Cardiac septum (tissue), 1 donor: ENCODE measurements at places on chromosomes 7 and 10. TPM values are rescaled to one million over a fixed set of nuclear protein-coding genes. Genes with fewer than 3 reads are reported as not detected.

GRCh38 chr7:128920913-128921582 lies 10.5 kb upstream of the KCP start:
- peak; percentile 61 for DNase-seq

GRCh38 chr10:870564-871166 lies 60.8 kb downstream of the LARP4B start:
- DNase-seq, result no peak

GRCh38 chr10:78361031-78361430 lies 327.4 kb downstream of the RPS24 start:
- DNase-seq, result no peak

- no peak for DNase-seq
Measured at GRCh38 chr7:43467406-43467805, 115.5 kb upstream of the STK17A start.

GRCh38 chr7:112084520-112084971 lies 121.7 kb downstream of the DOCK4 start:
- DNase-seq, result no peak

GRCh38 chr10:68871105-68871711 lies 29.9 kb upstream of the DDX50 start:
- DNase-seq, result no peak

DNA sequence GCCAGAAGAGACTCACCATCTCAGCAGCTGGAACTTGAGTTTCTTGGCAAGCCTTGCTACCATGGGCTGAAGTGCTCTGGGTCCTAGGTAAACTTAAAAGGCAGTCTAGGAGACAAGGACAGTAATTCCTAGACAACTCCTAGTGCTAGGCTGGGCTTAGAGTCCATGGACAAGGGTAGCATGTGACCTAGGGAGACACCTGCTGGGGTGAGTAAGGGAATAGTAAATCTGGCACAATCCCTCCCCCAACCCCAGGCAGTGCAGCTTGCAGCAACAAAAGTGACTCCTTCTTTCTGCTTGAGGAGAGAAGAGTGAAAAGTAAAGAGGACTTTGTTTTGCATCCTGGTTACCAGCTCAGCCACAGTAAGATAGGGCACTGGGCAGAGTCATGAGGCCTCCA lies 316.5 kb upstream of the IMMP2L start:
- no peak for DNase-seq

DNA sequence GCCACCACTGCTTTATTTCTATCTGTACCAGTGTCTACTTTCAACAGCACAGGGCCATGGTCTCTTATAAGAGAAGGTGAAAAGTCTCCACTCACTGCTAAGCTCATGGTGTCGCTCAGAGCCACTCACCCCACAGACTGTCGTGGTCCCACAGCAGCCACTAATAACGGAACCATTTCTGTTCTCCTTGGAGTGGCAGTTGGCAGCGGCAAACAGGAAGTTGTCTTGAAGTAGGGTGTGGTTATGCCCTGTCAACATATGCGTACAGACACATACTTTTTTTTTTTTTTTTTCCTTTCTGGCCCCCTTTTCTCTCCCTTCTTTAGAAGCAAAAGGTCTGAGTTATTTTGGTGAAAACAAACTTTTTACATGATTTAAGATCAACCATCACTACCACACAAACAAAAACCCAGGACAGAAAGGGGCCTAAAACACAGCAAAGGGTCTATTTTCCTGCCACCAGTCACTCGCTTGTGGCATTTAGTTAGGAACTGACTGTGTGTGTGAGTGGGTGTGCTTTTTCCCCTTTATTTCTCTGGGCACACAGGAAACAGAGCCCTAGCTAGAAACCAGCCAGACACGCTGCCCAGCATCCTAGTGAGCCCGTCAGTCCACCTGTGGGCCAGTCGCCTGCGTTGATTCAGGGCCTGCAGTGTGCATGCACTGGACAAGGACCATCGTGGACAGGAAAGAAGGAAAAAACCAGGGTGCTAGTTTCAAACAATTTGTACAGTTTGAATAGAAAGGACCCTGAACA lies 96.7 kb upstream of the EFCAB10 start:
- peak; percentile 80 for DNase-seq

GRCh38 chr7:2107386-2108070 lies 125.2 kb downstream of the MAD1L1 start:
- no peak for DNase-seq

DNA sequence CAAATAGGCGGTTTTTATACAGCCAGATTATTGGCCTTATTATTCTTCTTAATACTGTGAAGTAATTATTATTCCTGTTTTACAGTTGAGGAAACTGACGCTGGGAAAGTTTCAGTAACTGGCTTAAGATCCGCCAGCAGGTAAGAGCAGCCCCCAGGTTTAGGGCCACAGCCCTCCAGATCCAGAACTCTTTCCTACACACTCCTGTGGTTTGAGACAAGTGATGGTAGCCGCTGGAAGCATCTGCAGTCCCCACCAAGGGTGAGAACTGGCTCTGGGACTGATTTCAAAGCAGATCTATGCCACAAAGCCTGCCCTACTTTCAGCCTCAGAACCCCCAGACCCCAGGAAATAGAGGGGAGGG lies 3.0 kb upstream of the UNC5B start:
- no peak for DNase-seq

DNA sequence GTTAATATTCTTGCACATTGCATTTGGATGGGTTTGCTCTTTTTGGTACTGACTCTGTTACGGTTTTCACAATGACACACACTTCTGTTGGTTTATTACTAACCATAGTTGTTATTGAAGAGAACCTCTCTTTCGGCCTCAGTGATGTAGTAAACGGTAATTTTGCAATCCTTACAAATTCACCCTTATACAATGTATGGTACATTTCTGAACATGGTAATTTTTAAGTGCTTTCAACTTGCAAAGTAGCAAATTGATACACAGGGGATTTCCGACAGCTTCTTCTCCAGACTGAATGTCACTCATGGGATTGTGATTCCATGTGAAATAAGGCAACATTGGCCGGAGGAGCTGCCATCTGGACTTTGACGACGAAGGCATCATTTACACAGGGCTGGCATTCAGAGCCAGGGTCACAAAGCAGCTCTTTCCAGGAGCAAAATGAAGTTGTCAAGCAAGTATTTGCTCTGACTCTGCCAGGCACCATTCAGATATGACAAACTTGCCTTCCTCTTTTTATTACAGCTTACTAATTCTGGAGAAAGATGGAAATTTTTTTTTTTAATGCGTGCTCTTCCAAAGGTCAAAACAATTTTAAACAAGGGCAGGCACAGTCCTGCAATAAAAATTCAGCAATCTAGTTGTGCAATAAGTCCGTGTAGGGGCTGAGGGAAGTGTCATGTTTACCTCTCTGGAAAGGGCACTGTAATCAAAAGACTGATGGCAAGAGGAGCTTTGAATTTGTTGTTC lies 711.5 kb upstream of the C7orf33 start:
- no peak for DNase-seq

GRCh38 chr10:98254234-98254974 lies 13.6 kb downstream of the LOXL4 start:
- no peak for DNase-seq

- DNase-seq, result no peak
Measured at GRCh38 chr10:58013406-58013805, 254.3 kb downstream of the IPMK start.

DNA sequence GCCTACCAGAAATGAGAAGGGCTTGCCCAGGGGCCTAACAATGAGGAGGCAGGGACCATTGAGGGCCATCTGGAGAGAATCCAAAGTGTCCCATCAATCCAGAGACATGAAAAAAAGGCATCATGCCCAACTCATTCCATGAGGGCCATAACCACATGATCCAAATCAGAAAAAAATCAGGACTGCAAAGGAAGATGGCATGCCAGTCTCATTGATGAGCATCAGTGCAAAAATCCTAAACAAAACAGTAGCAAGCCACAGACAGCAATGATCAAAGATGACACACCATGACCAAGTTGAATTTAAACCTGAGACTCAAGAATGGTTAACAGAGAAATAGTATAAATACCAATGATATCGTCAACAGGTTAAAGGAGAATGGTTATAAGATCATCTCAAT lies 7.0 kb upstream of the CYP3A4 start:
- DNase-seq, result no peak

- no peak for DNase-seq
Measured at GRCh38 chr7:90715067-90715466, 118.9 kb downstream of the CDK14 start.

DNA sequence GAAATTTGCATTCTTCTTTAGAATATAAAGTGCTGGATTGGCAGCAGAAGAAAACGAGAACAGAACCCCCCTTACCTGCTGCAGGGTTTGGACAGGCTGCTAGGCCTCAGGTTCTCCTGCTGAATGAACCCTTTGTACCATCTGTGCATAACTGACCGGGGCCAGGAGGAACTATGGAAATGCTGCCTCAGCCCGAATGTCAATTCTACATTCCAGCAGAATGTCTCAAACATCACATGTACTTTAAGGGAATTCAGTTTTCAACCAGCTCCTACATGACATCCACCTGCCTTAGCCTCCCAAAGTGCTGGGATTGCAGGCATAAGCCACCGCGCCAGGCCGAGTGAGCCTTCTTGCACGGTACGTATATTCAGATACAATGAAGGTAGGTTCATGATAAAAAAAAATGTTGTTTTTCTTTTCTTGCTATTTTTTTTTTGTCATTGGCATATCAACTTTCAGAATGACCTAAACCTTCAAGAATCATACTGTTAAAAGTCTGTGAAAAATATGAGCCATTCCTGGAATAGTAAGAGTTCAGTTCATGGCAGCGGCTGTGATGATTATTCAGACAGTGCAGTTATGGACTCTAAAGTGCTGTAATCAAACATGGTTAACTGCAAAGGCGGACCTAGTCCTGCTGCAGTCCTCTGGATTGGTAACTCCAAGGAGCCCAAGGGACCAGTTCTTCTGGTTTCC lies 84.4 kb upstream of the TNS3 start:
- DNase-seq, result peak; percentile 5

DNA sequence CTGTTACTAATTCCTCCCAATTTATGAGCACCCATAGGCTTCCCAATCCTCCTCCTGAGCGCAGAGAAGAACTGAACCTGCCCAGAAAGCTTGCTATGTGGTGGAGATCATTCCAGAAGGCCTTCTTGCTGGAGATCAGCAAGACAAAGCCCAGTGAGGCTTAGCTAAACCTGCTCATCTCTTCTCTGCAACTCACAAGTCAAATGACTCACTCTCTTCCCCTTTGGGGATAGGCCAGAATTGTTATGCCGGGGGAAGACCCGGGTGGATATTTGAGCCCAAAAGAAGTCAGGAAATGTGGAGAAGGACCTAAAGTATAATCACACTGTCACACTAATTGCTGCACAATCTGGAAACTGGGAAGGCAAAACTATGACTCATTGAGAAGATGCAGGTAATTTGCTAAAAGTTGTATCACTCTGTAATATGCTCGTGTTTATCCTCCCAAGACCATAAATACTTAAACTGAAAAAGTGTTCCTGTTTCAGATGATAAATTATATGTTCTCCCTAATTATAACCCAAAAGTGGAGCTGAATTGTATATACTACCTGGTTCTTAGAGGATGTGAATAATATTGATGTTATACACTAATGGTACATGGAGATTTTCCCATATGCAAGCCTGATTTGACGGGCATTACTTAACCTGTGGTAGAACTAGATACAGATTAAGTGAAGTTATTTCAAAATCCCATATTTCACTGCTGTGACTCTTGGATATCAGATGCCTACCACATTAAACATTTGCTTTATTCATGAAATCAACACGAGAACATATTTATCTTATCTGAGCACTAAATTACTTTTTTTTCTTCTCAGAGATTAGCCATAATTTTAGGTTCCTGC lies 6.4 kb downstream of the NEBL start:
- no peak for DNase-seq

- no peak for DNase-seq
Measured at GRCh38 chr10:227014-227413, 91.8 kb downstream of the ZMYND11 start.

Gene AMPH
- total RNA-seq, result 6.7 TPM

Gene AMZ1
- 0.08 TPM for total RNA-seq

Gene VPS37D
- 2.4 TPM for total RNA-seq

Gene NPFFR1
- total RNA-seq, result not detected

Gene STOX1
- 0.19 TPM for total RNA-seq

Gene GALNT17
- total RNA-seq, result 60.6 TPM

Gene LLCFC1
- not detected for total RNA-seq

Gene MMD2
- total RNA-seq, result not detected
